ENCODE measurements at places on chromosomes 13 and 19.

DNA sequence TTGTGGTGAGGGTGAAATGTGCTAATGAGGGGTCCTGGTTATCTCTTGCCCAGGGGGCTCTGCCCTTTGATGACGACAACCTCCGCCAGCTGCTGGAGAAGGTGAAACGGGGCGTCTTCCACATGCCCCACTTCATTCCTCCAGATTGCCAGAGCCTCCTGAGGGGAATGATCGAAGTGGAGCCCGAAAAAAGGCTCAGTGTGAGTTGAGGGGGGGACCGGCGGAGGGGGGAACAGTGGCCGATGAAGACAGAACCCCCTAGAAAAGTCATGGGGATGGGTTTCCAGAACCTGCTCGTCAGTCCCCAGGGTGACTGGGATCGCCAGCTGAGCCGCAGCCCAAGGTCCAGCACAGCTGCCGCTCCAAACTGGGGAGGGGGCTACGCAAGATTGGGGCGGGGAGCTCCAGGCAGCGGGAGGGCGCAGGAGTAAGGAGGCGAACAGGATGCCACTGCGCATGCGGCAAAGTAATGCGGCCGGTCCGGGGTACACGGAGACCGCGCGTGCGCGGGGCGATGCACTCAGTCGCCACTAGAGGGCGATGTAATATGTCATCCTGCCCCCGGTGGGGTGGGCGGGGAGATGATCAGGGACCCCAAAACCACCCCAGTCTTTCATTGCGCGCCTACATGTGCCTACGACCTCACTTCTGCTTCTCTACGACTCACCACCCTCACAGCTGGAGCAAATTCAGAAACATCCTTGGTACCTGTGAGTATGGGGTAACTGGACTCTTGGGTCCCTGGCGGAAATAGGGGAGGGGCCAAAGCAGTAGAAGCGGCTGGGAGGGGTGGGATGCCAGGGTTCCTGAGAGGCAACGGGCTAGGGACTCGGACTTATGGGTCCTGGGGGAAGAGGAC is 17.9 kb downstream of the BRSK1 start:
- peak; percentile 85 for DNase-seq

DNA sequence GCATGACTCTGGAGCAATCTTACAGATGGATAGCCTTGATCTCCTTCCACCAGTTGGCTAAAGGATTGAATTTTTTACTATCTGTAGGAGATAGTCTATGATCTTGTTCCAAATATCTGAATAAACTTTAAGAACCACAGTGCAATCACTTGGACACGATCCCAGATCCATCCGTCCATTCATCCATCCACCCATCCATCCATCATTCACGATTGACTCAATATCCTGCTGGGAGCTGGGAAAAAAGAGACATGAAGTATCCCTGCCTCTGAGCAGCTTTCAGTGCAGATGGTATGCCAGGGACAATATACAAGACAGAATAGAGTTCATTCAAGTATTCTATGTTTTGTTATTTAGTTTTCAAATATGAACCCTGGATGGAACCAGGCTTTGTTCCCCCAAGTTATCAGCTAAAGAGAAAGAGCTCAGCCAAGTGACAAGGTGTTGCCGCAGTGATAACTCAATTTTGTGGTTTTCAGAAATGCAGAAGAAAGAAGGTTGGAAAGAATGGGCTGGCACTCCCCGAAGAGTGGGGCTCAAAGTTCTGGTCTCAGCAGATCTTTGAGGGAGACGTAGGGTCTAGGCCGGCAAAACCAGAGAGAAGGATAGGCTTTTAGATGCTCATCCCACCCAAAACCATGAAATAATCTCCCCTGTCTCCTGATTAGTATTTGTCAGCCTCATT is 66.3 kb downstream of the IRS2 start:
- no peak for DNase-seq

GRCh38 chr19:15101479-15102082 is 5.6 kb upstream of the SYDE1 start:
- DNase-seq = no peak

GRCh38 chr13:25945596-25945995 is 106.2 kb downstream of the SHISA2 start:
- no peak for DNase-seq

DNA sequence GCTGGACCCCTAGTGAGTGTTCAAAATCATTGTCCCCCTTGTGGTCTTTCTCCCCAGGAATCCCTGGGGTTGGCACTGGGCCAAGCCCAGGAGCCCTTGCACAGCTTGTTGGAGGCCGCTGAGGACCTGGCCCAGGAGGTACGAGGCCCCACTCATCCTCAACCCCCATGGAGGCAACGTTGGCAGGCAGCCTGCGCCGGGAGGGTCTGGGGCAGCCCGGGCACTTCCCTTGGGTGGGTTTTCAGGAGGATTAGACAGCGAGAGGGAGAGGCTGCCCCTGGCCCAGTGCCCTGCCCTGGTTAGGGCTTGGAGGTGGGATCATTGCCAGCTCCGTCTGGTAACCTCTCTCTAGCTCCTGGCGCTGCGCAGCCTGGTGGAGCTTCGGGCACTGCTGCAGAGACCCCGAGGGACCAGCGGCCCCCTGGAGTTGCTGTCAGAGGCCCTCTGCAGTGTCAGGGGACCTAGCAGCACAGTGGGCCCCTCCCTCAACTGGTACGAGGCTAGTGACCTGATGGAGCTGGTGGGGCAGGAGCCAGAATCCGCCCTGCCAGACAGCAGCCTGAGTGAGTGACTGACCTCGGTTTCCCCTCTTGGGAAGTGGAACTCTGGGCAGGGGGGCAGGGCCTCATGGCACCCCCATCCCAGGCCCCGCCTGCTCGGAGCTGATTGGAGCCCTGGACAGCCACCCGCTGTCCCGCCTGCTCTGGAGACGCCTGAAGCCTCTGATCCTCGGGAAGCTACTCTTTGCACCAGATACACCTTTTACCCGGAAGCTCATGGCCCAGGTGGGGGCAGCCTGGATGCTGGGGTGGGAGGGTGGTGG is 3.0 kb downstream of the ABCA7 start:
- DNase-seq = no peak

GRCh38 chr19:17834350-17835181 is 13.2 kb downstream of the JAK3 start:
- DNase-seq = no peak

GRCh38 chr19:46859637-46860124 is 1.1 kb upstream of the ARHGAP35 start:
- DNase-seq = no peak

GRCh38 chr13:112522578-112522977 is 65.4 kb downstream of the TUBGCP3 start:
- no peak for DNase-seq

- no peak for DNase-seq
These were observed 251.1 kb downstream of the EFNB2 start for GRCh38 chr13:106284358-106284757.

DNA sequence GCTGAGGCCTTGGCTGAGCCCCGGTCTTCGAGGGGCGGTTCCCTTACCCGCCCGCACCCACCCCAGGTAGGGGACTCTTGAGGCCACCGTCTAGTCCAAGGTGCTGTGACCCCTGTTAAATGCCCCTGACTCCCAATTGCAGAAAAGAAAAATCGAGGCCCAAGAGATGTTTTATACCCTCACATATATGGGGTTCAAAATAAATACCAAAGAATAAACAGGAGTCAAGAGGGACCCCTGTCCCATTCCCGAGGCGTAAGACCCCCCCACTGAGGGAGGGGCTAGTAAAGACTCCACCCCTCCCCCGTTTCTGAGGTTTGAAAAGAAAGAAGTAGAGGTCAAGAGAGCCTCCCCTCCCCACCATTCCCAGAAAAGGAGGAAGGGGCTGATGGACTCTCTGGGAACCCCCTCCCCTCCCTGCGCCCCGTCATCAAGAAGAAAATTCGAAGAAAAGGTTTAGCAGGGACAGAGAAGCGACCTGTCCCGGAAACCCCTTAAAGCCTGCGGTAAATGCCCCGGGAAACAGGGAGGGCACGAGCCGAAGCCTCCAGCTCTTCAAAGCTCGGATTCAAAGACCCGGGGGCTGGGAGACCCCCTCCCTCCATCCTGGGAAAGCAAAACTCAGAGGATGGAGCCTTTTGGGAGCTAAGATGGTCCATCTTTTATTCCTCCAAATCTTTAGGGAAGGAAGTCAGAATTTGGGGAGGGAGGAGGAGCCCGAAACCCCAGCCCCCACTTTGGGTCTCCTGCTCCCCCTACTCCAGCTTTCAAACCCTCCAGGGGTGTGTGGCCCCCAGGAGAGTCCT is 755 bp upstream of the RAB3A start:
- DNase-seq = no peak

DNA sequence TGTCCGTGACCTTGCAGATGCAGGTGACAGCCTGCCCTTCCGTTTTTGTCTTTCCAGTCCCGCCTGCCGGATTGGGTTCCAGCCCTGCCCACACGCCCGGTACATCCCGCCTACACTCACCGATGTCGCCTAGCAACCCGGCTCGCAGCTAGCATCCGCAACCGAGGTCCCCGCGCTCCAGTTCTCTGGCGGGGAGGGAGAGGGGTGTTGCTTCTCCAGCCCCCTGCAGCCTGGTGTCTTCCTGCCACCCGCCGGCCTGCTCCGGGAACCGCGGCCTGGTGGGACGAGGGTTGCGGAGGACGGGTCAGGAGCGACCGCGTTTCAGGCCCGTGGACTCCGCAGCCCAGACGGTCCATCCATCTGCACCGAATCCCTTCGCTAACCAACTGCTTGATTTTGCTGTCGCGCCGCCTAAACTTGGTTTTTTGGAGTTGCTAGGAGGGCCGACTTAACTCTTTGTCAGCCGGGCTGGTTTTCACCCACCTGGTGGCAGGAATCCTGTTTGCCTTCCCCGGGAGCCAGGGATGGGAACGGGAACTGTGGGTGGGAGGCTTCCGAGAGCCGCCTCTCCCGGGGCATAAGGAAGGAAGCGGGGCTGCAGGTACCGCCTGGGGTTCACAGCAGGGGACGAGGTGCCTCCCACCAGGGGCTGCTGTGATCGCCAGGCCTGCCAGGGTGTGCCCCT is 15.4 kb upstream of the MATK start:
- peak; percentile 60 for DNase-seq

- no peak for DNase-seq
These were observed 33.5 kb downstream of the ELL start for GRCh38 chr19:18488403-18488723.

DNA sequence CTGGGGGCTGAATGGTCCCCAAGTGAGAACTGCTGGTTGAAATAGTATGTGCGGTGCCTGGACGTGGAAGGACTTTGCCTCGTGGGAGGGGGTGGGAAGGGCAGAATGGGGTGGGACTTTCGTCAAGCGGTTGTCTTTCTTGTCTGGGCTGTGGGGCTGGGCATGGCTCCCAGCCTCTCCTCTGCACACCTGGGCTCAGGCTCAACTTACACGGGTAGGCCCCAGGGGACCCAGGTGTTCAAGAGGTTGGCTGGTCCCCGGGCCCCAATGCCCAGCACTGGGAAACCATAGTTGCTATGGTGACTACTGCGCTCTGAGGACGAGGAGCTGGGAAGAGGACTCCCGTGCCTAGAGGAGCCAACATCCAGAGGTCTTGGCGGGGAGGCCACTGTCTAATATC is 7.3 kb downstream of the NWD1 start:
- no peak for DNase-seq

DNA sequence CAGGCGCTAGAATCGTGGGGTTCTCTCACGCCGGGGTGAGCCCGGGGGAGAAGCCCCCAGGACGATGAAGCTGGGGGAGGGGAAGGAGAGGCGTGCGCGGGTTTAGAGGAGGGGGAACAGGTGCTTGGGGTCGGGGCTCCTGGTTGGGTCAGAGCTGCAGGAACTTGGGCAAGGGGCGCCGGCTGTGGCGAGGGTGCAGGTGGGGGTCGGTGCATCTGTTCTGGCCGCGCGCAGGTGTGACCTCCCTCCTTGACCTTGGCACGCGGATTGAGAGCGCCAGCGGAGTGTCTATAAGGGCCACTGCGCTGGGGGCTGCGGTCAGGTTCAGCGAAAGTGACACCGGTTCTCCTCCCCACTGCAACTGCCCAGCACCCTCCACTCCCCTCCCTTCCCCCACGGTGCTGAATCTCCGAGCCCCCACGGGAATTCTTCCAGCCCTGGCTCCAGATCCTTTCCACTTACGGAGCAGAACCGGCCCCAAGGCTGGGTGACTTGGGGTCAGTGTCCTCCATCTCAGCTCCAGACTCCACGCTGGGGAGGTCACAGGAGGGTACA is 618 bp downstream of the TMEM38A start:
- no peak for DNase-seq

- no peak for DNase-seq
These were observed 299.0 kb downstream of the ITGBL1 start for GRCh38 chr13:101751488-101751887.

- no peak for DNase-seq
These were observed 134.3 kb downstream of the KDM4B start for GRCh38 chr19:5103061-5103701.

DNA sequence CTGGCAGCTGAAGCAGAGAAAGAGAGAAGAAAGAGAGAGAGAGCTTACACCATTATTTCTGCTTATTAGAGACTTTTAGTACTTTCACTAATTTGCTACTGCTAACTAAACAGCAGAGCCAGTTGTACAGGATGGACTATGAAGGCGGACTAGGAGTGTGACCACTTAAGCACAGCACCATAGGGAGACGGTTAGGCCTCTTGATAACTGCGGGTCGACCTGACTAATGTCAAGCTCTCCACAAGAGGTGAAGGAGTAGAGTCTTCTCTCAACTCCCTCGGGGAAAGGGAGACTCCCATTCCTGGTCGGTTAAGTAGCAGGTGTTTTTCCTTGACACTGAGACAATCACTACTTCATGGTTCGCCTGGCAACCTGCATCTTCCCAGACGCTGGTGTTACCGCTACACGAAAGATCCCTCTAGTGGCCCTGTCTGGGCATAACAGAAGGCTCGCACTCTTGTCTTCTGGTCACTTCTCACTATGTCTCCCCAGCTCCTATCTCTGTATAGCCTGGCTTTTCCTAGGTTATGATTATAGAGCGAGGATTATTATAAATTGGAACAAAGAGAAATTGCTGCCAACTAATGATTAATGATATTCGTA is 5.3 kb upstream of the PSG7 start:
- no peak for DNase-seq

GRCh38 chr19:17754634-17755442 is 3.6 kb downstream of the FCHO1 start:
- no peak for DNase-seq

DNA sequence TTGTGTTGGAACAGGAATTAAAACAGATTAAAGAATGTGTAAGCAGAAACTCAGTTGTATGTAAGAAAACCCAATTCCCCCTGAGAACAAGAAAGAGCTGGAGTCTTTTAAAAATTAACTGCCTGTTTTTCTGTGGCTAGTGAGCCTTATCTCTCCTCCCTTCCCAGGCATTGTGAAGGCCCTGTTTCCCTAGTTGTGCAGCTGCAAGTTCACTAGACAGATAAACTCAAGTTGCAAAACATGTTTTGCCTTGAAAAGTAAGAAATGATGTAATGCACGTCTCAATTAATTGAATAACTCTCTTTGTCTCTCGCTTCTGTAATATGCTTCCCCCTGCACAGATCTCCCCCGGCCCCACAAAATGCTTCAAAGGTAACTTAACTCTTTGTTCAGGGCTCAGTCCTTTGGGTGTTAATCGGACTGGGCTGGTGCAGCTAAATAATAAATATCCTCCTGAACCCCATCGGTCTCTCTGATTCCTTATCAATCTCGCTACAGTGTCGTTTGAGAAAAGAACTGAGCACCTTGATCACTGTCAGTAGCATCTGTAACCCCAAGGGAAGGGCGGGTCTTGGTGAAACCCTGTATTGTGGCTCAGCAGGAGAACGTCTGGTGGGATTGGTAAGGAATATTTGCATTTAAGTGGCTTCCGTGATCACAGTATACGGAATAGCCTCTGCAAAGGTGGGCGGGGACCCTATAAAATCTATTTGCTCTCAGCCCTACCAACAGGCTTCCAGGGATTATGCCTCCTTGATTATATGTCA is 1.6 kb upstream of the ZNF556 start:
- no peak for DNase-seq

Measured in activated gamma-delta T cell (primary cell).